CD4-positive, alpha-beta T cell treated with Interleukin-1 beta for 1 hour (primary cell): ENCODE measurements at places on chromosomes 5 and 9.
A peak's percentile ranks its signal among the peaks of the same experiment; 100 is the strongest.

DNA sequence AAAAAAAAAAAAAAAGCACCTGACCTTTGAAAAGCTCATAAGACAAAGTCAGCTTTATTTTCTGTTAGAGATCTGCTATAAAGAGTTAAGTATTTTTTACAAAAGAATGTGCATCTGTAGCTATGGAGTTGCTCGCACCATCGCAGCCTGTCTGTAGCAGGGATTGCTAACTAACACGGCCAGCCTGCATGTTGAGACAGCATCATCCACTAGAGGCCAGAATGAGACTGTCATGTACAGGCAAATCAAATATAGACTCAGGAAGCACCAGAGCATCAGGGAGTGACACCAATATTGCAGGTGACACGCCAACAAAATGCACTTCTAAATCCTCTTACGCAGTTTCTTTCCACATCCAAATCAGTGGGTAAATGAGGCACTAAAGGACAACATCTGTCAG, 136.3 kb upstream of the RASEF start:
- DNase-seq = no peak

- no peak for DNase-seq
Measured at GRCh38 chr5:3230254-3230653, 365.4 kb upstream of the IRX1 start.

- no peak for DNase-seq
Measured at GRCh38 chr5:170628691-170629565, 125.1 kb downstream of the KCNIP1 start.

DNA sequence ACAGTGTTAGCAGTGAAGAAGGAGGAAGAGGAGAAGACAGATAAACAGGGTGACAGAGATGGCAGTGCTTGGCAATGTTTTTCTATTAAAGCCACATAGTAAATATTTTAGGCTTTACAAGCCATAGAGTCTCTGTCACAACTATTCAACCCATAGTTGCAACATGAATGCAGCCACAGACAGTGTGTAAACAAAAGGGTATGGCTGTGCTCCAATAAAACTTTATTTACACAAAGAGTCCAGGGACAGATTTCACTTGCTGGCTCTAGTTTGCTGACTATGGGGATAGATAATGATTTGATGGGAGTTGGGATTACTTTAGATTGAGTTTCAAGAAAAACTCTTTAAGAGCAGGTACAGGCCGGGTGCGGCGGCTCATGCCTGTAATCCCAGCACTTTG, 224.8 kb upstream of the SEMA6A start:
- no peak for DNase-seq

DNA sequence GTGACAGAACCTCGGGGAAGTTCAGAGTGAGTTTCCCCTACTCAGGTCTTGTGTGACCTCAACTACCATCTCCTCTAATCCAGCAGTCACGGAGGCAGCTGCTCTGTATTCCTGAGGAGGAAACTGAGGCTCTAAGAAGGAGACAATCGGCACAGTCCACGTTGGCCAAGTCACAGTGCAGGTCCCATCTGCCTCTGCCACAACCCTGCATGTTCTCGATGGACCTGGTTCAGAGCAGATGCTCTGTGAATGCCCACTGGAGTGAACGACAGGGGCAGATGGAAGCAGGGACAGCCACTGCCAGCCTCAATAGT, 722 bp upstream of the ERGIC1 start:
- no peak for DNase-seq

GRCh38 chr9:22241611-22242010, 205.0 kb upstream of the DMRTA1 start:
- DNase-seq = no peak

DNA sequence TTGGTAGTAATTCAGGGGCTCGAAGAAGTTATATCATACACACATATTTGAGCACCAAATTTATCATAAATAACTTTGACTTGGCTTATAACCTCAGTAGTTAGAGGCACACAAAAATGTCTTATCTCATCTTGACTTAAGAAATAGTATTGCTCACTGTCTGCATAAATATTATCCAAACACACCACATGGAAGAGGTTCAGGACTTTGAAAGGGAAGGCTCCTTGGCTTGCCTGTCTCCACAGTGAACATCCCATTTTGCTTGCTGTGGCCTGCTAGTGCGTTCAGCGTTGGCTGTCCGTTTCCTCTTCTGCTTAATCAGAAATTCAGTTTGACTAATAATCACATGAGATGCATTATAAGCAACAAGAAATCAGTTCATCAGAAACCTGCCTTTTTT, 13.9 kb downstream of the GRXCR2 start:
- DNase-seq = no peak

DNA sequence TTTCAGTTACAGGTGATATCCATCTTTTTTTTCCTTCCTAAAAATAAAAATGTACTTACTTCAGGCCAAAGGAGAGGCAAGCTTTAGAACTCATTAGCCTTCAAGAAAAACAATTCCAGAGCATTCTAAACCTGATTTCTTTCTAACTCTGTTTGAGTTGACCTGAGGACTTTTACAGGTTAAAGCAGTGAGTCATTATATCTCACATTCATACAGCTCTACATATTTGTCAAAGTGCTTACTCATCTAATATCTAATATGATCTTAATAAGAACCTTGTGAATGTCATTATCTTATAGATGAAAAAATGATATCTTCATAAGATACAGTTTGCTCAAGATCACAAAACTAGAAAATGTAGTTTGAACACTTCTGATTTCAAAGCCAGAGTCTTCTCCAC, 149.2 kb upstream of the CDKN2B start:
- DNase-seq = no peak

DNA sequence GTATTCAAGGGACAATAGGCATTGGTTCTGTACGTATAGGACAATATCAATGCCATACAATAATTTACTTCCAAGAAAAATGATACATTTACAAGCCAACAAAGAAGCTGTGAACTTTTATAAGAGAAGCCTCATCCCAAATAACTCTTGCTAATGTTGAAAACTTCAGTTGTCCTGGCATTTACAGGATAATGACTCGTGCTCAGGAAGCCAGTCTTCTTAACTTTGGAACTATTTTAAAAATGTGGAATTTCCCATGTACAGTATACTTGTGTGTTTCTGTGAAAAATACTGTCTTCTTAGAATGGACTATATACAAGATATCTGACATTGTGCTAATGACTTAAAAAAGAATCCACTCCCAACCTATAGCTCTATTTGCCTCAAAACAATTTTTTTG, 1479.3 kb upstream of the CDH9 start:
- DNase-seq = no peak

- no peak for DNase-seq
Measured at GRCh38 chr5:55665065-55665464, 47.1 kb downstream of the SLC38A9 start.

GRCh38 chr5:112016980-112017379, 260.0 kb upstream of the NREP start:
- no peak for DNase-seq

GRCh38 chr5:73104326-73104725, 16.0 kb upstream of the TMEM171 start:
- no peak for DNase-seq

- no peak for DNase-seq
Measured at GRCh38 chr5:94159144-94159543, 417.7 kb upstream of the POU5F2 start.

DNA sequence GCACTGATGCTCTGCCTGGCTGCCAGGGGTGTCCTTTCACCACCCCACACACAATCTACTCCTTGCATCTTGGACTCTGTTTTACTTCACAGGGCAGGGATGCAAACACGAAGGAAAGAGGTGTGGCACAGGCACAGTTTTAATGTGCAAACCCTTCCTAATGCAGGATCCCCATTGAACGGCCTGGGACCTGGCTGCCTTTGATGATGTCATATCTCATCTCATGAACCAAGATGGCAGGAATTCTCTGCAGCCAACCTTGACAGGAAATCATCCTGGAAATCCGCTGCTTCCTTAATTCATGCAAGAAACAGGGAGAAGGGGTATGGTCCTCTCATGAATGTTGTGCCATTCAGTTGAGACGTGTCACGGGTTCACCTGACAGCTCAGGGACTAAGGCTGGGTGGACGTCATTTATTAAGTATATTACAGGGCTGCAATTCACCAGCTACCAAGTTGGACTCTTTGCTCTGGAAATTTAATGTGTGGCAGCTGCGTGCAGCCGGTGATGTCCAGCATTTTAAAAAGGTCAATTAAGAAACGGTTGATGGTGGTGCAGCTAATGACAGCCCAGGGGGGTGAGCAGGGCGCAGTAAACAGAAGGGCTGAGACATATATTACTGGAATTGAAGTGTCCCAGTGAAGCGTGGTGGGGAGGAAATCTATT, 91.5 kb downstream of the LMNB1 start:
- DNase-seq = no peak

DNA sequence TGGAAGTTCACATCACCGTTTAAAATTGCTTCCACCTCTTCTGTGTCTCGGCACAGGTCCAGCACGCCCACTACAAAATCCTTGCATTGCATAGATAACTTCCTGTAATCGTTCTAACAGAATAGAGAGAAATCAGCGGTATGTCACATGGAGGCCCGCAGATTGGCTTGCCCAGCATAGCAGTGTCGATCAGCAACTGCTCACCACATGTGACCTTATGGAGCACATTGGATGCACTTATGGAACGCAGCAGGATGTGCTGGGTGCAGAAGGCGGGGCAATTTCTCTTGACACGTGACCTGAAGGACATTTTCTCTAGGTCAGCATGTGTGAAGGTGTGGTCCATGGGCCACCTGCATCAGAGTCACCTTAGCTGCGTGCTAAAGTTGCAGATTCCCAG, 49.7 kb downstream of the TRPC7 start:
- DNase-seq = no peak

- no peak for DNase-seq
Measured at GRCh38 chr9:11158676-11159075, 545.9 kb upstream of the PTPRD start.

- DNase-seq = no peak
Measured at GRCh38 chr9:130036099-130036498, 6.9 kb downstream of the FNBP1 start.

GRCh38 chr5:78805474-78806124, 157.0 kb upstream of the LHFPL2 start:
- DNase-seq = no peak

- no peak for DNase-seq
Measured at GRCh38 chr9:4936823-4937222, 48.2 kb upstream of the JAK2 start.

DNA sequence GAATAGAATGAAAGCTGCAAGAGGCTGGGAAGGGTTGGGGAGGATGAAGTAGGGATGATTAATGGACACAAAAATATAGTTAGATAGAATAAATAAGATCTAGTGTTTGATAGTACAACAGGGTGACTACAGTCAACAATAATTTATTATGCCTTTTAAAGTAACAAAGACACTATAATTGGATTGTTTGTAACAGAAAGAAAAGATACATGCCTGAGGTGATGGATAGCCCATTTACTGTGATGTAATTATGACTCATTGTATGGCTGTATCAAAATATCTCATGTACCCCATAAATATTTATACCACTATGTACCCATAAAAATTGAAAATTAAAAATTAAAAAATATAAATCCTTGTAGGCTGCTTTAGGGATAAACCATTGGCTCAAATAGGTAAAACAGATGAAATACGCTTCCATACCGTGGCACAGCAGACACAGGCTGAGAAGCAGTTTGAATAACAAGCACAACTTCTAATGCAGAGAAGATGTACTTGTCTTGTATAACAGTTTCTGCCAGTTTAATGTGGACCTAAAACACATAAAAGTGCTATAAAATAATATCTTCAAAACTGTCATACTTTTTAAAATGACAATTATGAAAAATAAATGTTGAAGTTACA, 34.9 kb downstream of the APBA1 start:
- no peak for DNase-seq

GRCh38 chr5:81751836-81752643, 1.1 kb upstream of the SSBP2 start:
- no peak for DNase-seq

GRCh38 chr9:85001925-85002324, 332.4 kb downstream of the NTRK2 start:
- no peak for DNase-seq

DNA sequence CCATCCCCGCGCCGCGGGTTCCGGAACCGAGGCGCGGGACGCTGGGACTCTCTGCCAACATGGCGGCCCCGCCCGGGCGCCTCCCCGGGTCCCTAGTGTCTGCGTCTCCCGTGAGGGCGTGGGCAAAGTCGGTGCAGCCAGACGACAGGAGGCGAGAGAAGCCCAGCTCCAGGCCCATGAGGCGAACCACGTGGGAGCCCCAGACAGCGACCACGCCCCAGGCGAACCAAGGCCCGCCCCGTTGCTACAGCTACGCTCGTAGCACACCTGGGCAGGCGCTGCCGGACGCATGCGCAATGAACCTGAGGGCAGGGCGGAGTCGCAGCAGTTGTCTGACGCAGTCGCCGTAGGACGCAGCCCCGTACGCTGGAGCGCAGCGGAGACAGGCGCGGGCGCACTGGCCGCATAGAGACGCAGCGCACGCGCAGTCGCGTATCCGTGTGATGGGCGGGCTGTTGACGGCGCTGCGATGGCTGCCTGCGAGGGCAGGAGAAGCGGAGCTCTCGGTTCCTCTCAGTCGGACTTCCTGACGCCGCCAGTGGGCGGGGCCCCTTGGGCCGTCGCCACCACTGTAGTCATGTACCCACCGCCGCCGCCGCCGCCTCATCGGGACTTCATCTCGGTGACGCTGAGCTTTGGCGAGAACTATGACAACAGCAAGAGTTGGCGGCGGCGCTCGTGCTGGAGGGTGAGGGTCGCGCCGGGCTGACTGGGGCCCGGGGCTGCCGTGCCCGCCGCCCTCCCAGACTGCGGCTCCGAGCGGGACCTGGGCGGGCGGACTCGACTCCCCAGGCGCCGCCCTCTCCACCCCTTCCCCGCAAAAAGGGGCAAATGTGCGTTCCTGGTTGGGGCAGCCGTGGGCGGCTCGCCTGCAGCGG, at the start of gene MAN1B1:
Gene MAN1B1, plus strand, starts transcription at position 455 of the 878 bp plus-strand sequence. Its CDS starts 15 bp downstream, at position 470.
- DNase-seq = peak; percentile 100

- no peak for DNase-seq
Measured at GRCh38 chr9:135862809-135863208, 44.5 kb downstream of the CAMSAP1 start.

DNA sequence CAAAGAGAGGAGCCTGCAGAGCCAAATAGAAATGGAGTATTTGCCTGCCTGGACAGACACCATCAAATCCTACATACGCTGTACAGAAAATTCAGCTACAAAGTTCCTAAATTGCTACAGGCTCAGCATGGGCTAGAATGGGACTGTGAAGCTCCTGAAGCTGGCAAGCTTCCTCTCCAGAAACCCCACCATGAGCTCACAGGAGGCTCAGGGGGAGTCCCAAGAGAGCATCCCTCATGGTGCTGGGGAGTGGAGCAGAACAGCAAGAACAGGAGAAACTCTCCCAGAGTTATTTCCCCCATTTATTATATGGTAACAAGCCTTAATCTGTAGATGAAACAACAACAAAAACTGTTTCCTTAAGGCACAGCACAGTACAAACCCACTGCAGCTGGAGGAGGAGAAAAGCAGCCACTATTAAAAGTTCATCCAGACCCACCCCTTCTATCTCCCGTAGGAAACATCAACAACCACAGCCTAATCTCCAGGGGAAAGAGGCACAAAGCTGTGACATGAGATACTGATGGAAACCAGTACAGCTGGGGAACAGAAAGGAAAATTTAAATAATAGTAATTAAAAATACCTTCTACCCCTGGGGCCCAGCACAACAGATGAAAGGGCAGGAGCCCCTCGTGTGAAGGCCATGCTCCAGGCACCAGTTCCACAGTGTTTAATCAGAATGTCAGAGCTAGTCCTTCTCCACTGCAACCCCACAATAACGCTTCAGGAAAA, 548.5 kb downstream of the MTRR start:
- no peak for DNase-seq
